ENCODE measurements at places on chromosomes 13 and 19.

DNA sequence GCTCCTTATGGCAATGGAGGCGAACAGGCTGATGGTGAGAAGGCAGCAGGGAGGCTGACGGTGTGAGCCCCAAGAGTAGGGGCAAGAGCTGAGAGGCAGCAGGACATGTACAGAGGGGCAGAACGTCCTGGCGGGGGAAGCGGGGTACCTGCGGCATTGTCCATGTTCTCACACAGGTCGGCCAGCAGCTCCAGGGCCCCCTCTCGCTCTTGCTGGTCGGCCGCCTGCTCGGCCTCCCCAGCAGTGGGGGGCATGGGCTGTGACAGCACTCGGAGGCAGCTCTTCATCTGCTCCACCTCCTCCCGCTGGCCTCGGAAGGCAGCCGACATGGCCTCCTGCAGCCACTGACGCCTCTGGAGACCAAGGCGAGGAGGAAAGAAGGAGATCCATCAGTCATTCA lies 2.4 kb downstream of the HSPBP1 start:
- DNase-seq: no peak

DNA sequence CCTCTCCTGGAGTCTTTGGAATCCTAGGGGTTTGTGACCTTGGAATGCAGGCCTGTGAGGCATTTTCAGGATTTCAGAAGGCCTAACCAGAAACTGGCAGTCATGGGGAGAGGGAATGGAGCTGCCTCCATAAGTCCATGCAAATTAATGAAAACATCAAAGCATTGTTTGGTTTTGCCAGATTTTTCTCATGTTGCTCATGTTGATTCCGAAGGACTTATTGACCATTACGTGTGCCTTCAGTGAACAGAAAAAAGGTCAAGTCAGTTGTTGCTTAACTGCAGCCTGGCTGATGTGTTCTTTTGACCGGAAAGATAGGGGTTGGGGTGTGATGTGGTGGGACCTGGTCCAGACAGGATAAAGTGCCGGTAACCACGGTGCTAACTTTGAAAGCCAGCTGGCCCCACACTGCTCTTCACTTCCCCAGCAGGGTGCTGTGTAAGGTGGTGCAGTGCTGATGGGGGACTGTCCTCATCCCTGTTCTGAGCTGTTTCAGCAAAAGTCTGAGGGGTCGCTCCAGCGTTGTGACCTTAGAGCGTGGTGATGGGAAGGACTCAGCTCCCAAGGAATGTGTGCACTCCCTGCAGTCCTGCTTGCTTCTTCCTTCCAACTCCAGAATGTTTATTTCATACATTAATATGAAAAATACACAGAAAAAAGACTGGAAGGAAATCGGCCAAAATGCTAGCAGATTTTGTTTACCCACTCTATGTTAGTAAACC lies 3.5 kb downstream of the RNF113B start:
- DNase-seq: no peak

GRCh38 chr13:34419025-34419424 lies 523.0 kb upstream of the NBEA start:
- no peak for DNase-seq

DNA sequence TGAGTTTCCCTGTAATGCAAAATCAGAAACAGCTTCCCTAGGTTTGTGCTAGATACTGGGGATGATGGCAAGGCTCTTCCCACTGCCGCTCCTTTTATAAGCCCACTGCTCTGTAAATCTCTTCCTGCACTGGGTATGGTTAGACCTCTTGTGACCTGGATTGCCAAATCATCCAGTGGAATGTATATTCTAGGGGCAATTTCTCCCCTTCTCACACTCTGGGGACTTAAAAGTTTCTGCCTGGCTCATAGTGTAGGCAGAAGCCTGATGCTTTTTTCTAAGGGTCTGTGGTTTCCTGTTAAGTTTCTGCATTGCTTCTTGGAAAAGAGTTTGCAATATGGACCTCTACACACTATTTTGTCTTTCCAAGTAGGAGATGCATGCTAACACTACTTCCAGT lies 1582.0 kb upstream of the PCDH20 start:
- DNase-seq: peak; percentile 12

DNA sequence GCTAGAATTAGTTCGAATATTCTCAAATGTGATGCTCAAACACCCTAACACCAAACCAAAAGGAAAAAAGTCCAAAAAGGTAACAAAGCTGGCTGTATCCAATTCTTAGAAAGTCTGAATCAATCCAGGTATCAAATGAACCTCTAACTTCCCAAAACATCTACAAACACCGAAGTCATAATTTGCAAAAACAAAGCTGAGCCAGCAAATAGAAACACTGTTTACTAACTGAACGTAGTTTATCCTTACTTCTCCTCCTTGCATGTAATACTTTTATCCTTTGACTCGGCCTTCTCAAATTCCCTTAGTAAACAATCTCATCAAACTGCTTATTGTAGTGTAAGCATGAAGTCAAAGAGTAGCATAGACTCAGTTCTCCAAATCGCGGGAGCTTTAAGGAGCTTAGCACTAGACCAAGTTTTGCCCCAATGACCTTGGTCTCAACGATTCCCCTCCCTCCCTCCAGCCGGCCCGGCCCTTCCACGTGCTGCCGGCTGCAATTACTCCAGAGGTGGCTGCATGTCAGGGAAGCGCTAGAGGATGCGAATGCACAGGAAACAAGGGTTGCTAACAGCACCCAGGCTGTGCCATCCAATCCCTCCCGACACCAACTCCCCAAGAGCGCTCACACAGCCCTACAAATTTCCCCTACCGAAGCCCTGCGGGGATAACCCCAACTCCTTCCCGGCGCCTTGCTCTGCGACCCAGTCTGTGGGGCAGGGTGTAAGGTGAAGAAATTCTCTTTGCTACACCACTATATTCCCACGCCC lies 693 bp downstream of the XPO4 start:
- peak; percentile 69 for DNase-seq

- DNase-seq: no peak
Measured at GRCh38 chr13:26425443-26426358, 131.8 kb upstream of the WASF3 start.

DNA sequence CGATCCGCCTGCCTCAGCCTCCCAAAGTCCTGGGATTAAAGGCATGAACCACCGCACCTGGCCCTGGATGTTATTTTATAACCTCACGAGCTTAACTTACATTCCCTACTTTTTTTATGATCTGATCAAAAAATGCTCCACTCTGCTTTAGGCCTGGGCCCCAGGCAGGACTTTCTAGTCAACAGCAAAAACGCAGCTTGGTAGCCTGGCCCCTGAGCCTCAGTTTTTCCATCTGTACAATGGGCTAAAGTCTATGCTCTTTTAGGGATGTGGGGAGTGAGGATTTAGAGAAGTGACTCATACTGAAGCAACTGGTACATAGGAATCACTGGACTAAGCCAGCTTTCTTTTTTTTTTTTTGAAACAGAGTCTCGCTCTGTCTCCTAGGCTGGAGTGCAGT lies 11.9 kb upstream of the PIK3R2 start:
- no peak for DNase-seq

GRCh38 chr13:84243340-84243739 lies 361.1 kb upstream of the SLITRK1 start:
- no peak for DNase-seq

DNA sequence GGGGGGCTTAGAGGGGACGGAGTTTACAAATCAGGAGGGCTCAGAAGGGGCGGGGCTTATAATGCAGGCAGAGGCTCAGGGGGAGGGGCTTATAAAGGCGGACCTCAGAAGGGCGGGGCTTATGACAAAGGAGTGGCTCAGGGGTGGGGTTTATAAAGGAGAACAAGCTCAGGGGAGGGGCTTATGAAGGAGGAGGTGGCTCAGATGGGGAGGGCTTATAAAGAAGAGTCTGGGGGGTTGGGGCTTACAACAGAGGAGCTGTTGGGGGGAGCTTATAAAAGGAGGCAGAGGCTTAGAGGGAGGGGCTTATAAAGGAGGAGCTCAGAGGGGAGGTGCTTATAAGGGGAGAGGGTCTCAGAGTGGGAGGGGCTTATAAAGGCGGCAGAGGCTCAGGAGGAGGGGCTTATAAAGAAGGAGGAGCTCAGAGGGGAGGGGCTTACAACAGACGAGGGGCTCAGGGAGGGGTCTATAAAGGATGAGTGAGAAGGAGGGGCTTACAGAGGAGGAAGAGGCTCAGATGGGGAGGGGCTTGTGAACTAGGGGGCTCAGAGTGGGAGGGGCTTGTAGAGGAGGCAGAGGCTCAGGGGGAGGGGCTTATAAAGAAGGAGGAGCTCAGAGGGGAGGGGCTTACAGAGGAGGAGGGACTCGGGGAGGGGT lies 1.0 kb downstream of the SMIM24 start:
- peak; percentile 89 for DNase-seq

DNA sequence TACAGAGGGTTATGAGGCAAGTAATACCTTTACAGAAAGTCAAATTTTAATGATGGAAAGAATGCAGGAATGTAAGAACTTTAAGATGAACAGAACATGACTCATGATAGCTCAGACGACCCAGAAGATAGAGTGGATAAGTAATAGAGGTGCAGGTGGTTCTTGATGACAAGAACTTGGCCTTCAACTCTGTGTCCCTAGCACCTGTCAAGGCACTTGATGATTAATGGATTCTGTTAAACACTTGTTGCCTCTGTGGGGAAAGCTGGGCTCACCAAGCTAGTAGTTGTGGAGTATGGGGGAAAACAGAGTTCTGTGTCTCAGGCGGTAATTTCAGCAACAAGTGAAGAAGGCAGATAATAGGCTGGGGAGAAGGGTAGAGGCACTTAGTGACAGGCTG lies 306.2 kb downstream of the ATP8A2 start:
- no peak for DNase-seq
